ENCODE measurements at places on chromosomes 6 and 20.

DNA sequence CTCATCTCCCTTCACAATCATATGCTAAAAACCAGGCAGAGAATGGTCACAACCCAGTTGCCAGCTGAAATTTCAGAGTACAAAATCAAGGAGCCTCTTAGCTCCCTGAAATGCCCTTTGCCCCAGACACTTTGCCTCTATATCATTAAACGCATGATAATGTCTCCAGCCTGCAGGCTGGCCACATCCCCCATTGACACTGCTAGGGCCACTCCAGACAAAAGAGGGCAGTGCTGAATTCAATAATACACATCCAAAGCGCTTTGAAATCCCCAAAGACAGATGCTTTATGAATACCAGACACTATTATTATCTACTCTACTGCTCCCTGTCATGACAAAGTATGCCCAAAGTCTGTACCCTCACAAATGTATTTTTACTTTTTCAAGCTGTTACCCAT lies 348.3 kb upstream of the POU3F2 start:
- DNase-seq, result no peak

DNA sequence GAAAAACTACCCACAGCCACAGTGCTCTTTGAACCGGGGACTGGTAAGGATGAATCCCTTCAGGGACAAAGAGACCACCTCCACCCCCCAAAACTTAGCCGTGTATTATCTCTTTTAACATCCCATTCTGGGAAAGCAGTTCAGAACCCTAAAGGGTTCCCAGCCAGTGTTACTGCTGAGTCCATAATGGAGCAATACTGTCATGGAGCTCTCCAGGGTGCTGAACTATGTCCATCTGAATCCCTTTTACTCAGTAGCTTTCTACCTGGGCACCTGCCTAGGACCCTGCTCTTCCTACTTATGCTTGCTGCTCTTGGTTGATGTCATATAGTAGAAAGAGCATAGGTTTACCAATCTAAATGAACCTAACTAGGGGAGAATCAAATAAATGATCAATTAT lies 22.3 kb upstream of the SAYSD1 start:
- DNase-seq, result no peak

DNA sequence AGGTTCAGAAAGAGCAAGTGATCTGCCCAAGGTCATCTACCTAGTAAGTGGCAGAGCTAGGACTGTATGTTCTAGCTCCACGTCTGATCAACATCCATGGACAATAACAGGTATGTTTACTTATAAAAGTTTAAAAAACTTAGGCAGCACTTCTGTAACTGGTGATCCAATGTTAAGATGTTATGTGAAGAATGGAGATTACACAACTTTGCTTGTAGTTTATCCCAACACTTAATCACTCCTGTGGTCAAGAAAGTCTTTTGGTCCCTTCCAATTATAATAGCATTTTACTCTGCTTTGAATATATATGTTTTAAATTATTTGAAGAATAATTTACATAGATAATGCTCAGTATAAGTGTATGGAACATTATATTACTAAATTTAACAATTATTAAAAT lies 4.8 kb downstream of the FBXO30 start:
- no peak for DNase-seq

- DNase-seq, result no peak
Observed at GRCh38 chr20:21303872-21304586, 898 bp downstream of the XRN2 start.

- peak; percentile 42 for DNase-seq
Observed at GRCh38 chr20:64261138-64261537, 5.6 kb downstream of the PCMTD2 start.

DNA sequence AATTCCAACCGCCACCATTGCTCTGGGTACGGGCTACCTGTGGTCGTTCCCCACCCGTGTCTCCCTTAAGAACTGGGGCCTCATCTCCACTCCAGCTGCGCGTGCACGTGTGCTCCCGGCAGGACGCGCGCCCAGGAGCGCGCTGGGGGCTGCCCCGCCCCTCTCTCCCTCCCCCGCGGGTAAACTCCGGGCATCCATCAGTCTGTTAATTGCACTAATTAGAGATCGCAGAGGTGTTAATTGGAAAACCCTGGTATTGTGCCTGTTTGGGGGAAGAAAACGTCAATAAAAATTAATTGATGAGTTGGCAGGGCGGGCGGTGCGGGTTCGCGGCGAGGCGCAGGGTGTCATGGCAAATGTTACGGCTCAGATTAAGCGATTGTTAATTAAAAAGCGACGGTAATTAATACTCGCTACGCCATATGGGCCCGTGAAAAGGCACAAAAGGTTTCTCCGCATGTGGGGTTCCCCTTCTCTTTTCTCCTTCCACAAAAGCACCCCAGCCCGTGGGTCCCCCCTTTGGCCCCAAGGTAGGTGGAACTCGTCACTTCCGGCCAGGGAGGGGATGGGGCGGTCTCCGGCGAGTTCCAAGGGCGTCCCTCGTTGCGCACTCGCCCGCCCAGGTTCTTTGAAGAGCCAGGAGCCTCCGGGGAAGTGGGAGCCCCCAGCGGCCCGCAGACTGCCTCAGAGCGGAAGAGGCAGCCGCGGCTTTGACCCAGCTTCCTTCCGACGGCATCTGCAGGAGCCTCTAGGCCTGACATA lies 14.4 kb downstream of the FOXP4 start:
- peak; percentile 68 for DNase-seq

- DNase-seq, result no peak
Observed at GRCh38 chr6:109790131-109790530, 99.0 kb downstream of the FIG4 start.

DNA sequence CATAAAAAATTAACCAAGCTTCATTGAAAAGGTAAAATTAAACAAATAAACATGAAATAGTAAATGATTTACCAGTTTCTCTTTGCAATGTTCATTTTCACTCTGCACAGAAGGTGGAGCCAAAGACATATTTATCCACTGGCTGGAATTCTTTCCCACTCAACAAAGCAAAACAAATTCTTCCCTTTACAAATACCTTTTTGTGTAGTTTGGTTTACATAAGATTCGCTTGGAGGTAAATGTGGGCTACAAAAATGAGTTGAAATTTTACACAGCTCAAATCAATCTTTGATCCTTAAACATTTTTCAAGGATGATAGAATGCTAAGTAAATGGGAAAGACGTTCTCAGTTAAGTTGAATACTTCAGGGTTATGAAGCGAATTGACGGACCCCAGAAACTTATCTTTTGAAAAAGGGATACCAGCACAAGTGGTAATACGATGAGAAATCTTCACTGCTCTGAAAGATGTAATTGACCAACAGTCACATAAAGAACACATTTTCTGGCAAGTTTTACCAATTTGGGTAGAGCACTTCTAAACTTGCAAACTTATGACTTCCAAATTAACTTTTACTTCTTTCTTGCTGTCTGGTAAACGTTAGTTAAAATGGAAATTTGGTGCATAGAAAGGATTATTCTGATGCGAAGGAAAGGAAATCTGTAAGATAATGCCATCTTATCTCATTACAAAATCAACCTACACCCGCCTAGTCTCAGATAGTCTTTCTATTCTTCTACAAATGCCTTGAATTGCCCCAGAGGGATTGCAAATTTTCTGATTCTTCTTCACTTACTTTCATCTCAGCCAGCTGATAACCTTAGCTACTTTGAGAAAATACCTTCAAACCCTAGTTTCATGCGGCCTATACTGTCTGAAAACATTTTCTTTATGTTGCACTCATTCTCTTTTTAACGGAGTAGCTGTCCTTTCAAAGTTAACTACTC lies 4.7 kb upstream of the GJA1 start:
- no peak for DNase-seq

DNA sequence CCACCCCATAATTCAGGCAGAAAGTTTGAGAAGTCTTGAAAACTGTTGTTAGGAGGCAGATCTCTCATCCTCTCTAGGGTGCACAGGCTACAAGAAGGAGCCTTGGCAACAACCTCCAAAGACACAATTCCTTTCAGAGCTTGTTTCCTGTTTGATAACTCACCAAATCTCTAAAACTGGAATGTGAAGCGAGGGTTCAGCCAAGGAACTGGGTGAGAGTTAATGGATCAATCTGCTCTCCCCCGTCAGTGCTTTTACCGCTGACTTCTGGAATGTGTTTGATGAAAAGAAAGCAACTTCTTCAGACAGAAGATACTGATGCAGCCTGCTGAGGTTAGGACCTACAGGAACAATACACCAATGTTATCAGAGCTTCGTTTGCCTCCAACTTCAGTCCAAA lies 171.8 kb upstream of the BMP2 start:
- no peak for DNase-seq

- DNase-seq, result no peak
Observed at GRCh38 chr20:22825076-22825475, 210.0 kb upstream of the SSTR4 start.

- DNase-seq, result no peak
Observed at GRCh38 chr6:8825726-8826125, 390.4 kb upstream of the SLC35B3 start.

GRCh38 chr6:108875161-108875555 lies 26.9 kb downstream of the ARMC2 start:
- no peak for DNase-seq

DNA sequence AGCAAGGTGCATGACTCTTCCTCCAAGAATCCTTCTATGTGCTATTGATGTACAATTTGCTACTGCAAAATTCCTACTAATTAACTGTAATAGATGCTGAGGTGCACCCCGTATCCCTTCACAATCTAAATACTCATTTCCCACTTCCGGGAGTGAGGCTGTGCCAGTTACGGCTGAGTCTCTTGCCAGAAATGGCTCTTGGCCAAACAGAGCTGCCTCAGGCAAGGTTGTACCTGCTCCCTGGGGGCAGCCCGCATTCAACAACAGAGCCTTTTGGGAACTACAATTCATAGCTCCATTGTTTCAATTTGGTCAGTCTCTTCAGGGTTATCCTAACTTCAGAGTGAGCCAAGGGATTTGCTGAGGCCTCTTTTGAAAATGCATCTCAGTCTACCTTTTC lies 789.8 kb upstream of the MAP3K7 start:
- no peak for DNase-seq

GRCh38 chr6:606829-607379 lies 50.0 kb downstream of the HUS1B start:
- no peak for DNase-seq

DNA sequence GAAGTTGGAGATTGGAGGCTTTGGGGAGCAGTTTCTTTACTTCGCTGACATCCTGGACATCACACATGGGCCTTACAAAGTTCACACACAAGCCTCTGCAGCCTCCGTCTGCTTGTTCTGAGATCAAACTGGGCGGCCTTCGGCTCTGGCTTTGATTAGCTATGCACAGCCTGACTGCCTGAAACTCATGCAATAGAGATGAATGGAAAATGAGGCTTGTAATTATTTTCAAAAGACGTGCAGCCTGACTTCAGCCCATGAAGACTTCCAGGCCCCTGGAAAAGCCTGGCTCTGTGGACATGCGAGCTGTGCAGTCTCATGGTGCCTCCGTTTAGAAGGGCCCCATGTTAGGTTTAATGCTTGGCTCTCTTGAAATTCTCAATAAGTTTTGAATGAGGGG lies 480.5 kb upstream of the SULF2 start:
- DNase-seq, result no peak

DNA sequence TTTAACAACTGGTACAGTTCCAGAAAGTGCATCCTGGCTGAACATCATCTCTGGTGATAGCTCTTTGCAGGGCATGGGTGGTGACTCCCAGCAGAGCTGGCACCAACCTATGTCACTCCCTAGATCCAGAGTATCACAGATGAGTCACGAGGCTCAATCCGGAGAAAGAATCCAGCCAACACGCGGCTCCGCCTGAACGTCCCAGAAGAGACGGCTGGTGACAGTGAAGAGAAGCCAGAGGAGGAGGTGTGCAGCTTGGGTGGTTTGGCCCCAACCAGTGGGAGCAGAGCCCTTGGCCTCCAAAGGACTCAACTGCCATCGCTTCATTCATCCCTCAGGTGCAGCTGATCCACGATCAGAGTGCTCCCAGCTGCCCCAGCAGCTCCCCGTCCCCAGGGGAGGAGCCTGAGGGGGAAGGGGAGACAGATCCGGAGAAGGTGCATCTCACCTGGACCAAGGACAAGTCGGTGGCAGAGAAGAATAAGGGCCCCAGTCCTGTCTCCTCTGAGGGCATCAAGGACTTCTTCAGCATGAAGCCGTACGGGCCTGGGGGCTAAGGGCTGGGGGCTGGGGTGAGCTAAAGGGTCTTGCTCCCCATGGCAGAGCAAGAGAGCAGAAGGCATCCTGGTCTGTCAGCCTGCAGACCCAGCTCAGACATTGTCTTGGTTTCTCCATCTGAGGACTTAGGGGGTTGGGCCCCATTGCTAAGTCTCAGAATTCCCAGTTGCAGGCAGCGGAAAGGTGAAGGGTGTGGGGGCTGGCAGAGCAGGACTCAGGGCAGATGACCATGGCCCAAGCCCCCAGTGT lies 27.2 kb downstream of the SLC12A5 start:
- DNase-seq, result no peak

GRCh38 chr6:121652726-121653623 lies 217.5 kb downstream of the GJA1 start:
- DNase-seq, result no peak

GRCh38 chr20:35845561-35845960 lies 73.7 kb downstream of the PHF20 start:
- no peak for DNase-seq

DNA sequence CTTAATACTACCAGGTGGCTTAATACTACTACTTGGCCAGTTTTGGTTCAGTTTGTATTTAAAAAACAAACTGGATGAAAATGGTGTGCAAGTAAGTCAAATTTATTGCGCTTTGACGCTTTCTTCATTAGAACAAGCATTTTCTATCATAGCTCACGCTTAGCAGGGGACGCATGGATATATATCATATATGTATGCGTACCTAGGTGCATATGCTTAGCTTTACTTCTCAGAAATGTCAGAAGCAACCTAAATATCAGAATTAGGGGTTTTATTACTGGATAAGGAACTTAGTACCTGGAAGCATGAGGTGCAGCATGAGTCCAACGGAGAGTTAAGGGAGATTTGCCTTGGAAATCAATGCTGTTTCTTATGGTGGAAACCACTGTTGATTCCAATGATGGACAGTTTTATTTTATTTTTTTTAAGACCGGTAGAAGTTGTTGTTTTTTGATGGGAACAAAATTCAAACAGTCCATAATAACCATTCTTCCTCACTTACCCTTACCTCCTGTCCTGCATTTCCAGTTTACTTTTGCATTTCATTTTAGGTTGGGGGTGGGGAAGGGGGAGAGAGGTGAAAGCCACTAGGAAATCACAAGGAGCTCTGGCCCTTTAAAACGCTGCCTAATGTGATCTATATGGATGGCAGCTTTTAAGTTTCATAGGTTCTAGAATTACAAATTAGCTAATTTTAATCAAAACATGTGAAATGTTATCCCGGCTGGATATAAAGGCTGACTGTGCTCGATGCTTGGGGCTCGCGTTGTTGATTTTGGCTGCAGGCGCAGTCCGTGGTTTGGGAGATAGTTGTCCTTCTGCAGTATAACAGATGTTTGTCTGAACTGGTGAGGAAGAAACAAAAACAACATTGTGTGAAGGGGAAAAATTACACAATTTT lies 2.1 kb downstream of the SOBP start:
- DNase-seq, result peak; percentile 79

DNA sequence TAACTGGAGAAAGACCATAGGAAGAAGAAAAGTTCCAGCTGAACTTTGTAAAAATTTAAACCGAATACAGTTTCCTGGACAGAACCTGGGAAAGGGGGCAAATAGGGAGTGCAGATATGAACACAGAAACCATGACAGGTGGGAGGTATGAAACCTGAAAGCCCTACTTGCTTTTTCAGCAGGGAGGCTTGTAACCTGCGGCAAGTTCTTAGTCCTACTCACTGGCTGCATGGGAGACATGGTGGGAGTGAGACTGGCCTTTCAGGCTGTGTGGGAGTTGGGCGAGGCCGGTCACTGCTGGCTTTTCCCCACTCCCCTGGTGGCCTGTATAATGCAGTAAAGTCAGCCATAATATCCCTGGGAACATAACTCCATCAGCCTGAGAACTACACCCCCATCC lies 54.2 kb downstream of the ROS1 start:
- DNase-seq, result no peak
